ENCODE measurements at places on chromosomes 5 and 9.
A peak's percentile ranks its signal among the peaks of the same experiment; 100 is the strongest.

GRCh38 chr9:104301755-104302154 lies 202.3 kb upstream of the OR13F1 start:
- DNase-seq = no peak

GRCh38 chr9:76161541-76161940 lies 232.7 kb downstream of the RFK start:
- DNase-seq = no peak

DNA sequence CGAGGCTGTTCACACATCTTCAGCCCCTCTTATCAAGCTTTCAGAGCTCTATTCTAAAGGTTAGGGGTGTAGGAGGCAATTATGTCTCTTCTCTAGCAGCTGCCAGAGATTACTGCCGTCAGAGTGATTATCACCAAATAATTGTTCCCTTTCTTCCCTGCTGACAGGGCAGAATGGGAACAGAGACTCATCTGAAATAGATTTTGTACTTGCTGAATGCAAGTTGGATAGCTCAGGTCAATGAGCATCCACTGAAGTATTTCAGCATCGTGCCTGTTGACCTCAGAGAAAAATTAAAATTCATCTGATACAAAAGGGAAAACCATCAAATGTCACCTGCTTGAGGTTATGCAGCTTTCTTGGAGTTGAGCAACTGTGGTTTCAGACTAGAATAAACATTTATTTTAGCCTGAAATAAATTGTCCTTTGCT lies 213.7 kb upstream of the MAP3K1 start:
- peak; percentile 36 for DNase-seq

DNA sequence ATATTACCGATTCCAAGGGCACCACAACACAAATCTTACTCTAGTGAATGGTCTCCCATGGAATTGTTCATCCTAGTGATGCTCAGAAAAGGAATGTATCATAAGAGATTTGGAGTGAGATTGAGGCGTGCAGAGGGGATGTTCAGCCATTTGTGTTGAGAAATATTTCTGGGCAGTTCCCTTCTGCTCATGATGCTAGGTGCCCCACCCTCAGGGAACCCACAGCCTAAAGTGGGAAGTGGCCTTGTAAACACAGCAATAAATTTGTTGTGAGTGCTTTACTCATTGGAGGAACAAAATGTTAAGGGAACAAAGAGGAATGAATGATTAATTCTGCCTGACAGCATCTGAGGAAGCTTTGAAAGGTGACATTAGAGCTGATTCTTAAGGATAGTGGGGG lies 129.9 kb downstream of the TLE4 start:
- no peak for DNase-seq

- DNase-seq = no peak
Observed at GRCh38 chr5:91049112-91049511, 334.0 kb downstream of the ARRDC3 start.

GRCh38 chr5:39486790-39487189 lies 62.0 kb upstream of the DAB2 start:
- no peak for DNase-seq

DNA sequence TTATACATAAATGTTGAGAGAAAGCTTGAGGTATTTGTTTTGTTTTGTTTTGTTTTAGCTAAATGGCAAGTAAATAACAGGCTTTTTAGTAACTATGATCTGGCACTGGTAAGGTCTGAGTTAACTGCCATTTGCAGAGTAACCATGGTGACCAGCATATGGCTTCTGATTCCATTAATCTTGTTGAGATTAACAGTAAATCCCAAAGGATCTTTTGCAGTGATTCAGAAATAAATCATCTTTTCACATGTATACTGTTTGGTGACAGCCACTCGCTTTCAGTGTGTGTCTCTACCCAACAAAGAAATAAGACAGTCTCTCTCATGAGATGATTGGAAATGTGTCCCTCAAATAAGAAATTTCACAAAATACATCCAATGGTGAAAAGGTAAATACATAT lies 235.6 kb downstream of the RAB3C start:
- DNase-seq = no peak

- no peak for DNase-seq
Observed at GRCh38 chr9:75671354-75671753, 219.1 kb upstream of the PCSK5 start.

GRCh38 chr9:76835571-76836283 lies 70.2 kb downstream of the PRUNE2 start:
- no peak for DNase-seq

- no peak for DNase-seq
Observed at GRCh38 chr5:105836887-105837286, 1833.8 kb downstream of the EFNA5 start.

- no peak for DNase-seq
Observed at GRCh38 chr5:29203049-29203448, 1990.4 kb upstream of the CDH6 start.

DNA sequence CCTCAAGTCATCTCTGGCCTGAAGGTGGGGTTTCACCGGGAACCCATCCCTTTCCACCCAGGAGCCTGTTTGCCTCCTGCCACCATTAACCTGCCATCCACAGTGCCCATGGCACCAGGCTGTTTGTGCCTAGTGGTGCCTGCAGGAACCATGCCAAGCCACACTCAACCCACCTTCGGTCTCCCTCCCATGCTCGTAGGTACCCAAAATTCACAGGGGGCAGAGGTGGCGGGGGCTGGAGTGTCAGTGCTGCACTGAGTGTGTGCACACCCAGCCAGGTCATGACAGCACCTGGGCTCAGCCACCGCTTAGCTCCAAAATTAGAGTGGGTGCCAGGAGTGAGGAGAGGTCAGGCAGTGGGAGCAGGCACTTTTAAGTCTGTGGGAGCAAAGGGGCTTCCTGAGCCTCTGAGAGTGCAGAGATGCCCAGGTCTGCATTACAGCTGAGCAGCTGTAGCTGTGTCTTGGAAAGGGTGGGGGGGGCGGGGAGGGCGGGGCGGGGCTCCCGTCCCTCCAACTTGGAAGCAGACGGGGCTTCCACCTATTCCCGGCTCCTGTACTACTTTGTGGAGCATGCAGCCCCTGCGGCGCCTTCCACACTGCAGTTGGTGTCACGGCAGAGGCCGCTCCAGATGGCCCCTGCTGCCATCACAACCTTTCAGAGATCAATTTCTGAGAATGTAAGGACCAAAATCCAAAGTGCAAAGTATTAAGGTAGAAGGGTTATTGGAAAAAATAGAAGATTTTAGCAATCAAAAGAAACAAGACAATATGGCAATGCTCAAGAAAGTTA lies 2396.8 kb upstream of the C9orf72 start:
- no peak for DNase-seq

- DNase-seq = no peak
Observed at GRCh38 chr5:1064383-1065142, 47.3 kb downstream of the SLC12A7 start.

DNA sequence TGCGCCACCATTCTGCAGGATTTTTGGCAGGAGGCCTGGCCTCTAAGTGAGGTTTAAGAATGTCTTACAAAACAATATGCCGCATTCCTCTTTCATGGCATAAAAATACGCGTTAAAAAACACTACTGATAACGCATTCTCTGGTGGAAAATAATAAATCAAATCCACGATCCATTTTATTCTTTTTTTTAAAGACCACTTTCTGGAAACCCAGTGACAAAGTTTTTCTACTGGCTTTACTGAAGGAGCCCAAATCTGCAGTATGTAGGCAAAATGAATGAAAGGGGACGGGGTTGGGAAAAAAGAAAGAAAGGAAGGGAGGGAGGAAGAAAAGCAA lies 2.0 kb downstream of the SV2C start:
- no peak for DNase-seq

DNA sequence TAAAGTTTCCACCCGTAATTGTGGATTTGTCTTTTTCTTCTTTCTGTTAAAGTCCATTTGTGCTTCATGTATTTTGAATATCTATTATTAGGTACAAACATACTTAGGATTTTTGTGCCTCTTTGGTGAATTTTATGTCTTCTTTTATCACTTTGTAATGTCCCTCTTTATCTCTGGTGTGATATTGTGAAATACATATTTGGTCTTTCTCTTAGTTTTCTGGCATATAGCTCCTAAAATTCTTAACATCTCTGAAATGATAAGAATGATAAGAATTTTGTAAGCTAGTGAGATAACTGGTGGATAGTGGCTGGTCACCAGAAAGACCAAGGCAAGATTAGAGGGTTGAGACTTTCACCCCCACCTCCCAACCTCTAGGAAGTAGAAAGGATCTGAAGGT lies 111.1 kb downstream of the KCTD16 start:
- DNase-seq = no peak

DNA sequence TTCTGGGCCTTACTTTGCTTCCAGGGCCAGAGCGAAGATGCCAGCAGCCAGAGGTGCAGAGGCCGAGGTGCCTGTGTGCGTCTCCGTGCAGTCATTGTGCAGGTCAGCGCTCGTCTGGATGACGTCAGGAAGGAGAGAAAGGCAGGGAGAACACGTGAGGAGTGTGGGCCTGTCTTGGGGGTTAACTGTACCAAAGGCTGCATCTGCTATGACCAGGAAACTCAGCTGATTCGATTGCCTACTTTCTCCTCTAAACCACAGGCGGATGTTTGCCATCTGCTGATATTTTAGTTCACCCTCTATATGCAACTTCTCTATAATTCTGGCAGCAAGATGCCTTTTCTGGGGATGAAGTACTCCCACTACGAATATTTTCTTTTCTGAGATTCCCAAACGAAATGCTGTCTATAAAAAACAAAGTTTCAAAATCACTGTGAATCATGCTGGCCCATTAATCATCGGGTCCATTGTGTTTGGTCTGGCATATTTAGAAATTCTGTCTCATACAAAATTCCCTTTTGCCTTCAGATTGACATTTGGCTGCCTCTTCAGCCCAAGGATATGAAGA lies 24.8 kb downstream of the PCSK1 start:
- no peak for DNase-seq

- DNase-seq = no peak
Observed at GRCh38 chr9:113636165-113636564, 172.6 kb downstream of the RGS3 start.

- no peak for DNase-seq
Observed at GRCh38 chr5:35810601-35811000, 46.1 kb upstream of the IL7R start.

DNA sequence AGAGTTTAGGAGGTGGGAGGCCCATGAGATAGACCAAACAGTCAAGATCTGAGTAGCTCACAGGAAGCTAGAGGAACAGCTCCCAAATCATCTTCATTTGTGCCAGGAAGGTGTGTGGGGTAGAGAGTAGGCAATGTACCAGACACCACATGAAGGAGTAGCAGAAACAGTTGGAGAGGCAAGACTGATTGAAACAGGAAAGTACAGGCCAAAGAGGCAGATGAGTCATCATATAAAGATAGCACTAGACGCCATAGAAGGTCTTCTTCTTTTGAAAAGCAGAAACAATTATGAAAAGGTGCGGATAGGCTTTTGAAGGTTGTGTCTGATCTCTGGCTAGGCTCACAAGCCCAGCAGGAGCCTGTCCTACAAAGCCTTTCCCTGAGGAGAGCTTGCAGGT lies 62.7 kb upstream of the PALM2AKAP2 start:
- no peak for DNase-seq

DNA sequence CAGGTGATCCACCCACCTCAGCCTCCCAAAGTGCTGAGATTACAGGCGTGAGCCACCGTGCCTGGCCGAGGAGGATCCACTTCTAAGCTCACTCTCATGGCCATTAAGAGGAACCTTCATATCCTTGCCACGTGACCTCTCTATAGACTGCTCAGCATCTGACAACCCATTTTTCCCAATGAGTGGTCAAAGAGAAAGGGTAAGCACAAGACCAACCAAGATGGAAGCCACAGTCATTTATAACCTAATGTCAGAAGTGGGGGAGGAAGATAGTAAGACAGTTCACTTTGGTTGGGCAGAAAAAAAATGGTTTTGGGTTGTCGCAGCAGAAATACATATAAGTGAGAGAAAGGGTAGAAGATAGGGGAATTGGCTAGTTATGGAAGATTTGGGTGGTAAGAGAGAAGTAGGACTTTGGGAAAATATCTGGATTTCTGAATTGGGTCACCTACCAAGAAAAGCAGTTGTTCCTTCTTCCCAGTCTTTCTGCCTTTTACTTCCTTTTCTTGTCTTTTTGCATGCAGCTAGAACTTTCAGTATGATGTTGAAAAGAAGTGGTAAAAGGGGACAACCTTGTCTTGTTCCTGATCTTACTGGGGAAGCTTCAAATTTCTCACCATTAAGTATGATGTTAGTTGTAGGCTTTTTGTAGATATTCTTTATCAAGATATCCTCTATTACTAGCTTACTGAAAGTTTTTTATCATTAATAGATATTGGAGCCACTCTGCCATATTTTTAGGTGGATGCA lies 15.6 kb downstream of the SNX2 start:
- DNase-seq = no peak

DNA sequence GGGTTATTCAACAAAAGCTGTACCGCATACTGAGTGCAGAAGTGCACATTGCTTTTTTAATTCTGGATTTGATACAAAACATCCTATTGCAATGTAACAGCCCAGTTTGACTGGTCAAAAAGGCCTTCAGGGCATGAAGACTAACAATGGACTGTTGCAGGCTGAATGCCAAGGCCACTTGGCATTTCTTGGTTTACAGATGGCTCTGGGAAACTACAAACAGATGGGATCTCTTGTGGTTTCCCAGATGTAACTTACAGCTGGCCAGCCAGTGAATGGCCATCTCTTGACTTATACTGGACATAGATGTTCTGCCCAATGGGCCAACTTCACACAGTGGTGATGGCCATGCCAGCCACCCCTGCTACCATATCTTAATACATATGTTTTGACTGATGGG lies 36.8 kb downstream of the UGT3A2 start:
- DNase-seq = no peak

- no peak for DNase-seq
Observed at GRCh38 chr5:170832241-170832640, 29.6 kb upstream of the RANBP17 start.

- DNase-seq = no peak
Observed at GRCh38 chr9:76027416-76027815, 136.9 kb downstream of the PCSK5 start.

DNA sequence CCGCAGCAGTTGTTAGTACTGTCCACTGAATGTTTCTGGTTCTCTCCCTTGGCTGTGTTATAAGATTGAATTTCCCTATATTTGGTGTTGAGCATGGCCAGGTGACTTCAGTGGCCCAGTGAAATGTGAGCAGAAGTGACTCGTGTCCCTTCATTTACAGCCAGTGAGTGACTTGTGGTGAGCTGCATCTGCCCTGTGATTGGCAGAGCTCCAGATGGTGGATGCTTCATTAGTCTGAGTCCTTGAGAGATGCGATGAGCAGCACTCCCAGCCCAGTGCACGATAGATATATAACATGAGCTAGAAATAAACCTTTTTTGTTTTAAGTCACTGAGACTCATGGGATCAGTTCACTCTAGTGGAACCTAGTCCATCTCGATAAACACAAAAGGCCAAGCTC lies 19.3 kb downstream of the PCSK5 start:
- DNase-seq = no peak

DNA sequence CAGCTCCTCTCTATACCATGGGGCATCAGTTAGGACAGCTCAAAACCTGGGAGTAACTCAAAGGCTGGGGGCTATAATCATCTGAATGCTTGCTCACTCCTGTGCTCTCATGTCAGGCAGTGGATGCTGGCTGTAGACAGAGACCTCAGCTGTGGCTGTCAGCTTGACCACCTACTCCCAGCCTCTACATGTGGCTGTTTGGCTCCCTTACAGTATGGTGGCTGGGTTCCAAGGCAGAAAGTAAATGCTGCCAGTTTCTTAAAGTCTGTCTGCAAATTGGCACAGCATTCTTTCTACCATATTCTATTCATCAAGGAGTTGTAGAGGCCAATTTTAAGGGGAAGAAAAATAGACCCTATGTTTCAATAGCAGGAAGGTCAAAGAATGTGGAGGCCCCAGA lies 66.9 kb downstream of the TMC1 start:
- DNase-seq = no peak

GRCh38 chr5:994821-995220 lies 13.8 kb upstream of the NKD2 start:
- no peak for DNase-seq

GRCh38 chr5:113693701-113694100 lies 180.2 kb downstream of the YTHDC2 start:
- DNase-seq = no peak
